Activated naive CD8-positive, alpha-beta T cell treated with anti-CD3 and anti-CD28 coated beads, Interleukin-2, amount 50 U/mL, for 16 hours (primary cell): ENCODE measurements at places on chromosomes 12 and 14.

DNA sequence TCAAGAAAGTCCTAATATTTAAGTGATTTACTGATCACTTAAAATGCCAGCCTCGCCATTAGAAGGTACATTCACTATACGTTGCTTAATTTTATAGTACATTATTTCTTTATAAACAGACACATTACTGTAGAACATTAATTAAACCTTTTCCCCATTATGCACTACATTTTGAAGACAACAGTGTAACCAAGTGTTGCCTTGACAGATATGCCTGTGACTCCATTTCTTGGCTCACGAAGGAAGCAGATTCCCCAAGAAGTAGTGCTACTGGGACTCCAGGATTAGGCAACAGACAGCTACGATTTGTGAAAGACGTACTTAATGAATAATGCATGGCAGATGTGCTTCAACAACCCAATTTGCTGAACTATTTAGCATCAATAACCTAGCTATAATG, 394.8 kb downstream of the RPS29 start:
- DNase-seq, result no peak

- no peak for DNase-seq
Measured at GRCh38 chr12:111155521-111155920, 213.4 kb downstream of the PHETA1 start.

- peak; percentile 99 for DNase-seq
Measured at GRCh38 chr14:23095196-23096108, at the start of gene C14orf119. TSS of gene C14orf119 (plus strand) at chr14:23095505. CDS start at chr14:23097659, 2,154 bp downstream.

DNA sequence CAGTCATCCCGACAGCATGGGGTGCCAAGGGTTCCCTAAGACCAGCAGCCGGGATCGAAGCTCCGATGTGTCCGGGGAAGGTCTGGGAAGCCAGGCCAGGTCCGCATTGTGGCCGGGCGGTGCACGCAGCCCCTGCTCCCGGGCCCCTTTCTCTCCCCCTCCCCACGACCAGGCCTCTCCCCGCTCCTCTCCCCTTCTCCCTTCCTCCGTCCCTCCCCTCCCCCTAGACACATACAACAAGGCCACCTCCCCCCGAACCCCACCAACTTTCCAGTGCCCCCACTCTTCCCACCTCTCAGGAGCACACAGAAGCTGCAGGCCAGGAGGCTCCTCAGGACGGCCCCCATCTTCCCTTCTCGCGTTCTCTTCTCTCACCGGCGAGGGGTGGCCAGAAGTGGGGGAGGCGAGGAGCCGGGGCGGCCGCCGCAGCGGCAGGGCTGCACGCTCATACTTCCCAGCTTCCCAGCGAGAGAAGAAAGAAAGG, 413 bp downstream of the LRP6 start:
- no peak for DNase-seq

- DNase-seq, result no peak
Measured at GRCh38 chr12:128402486-128403243, 135.7 kb downstream of the TMEM132C start.

- DNase-seq, result no peak
Measured at GRCh38 chr12:94204499-94205247, 56.3 kb downstream of the PLXNC1 start.

DNA sequence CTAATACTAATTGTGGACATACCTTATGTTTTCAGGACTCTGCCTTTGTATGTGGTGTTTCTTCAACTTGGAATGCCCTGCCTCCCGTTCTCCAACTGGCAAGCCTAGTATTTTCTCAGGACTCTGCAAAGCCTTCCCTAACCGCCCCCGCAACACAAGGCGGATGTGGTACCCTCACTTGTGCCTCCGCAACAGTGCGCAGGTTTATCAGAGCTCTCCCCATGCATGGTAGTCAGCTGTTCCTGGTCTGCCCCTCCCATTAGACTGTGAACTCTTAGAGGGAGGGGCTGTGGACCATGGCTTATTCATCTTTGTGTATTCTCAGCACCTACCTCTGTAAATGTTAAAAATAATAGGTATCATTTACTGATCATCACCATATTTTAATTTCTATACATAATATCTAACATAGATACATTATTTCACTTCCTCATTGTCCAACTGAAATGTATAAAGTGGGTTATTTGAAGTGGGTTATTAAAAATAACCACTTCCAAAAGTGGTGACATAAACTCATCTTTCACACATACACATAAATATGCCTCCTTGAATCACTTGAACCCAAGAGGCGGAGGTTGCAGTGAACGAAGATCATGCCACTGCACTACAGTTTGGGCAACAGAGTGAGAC, 9.0 kb downstream of the LPAR5 start:
- no peak for DNase-seq

- DNase-seq, result no peak
Measured at GRCh38 chr14:71659159-71659558, 273.1 kb upstream of the RGS6 start.

- no peak for DNase-seq
Measured at GRCh38 chr14:36505181-36505815, 14.7 kb downstream of the NKX2-1 start.

DNA sequence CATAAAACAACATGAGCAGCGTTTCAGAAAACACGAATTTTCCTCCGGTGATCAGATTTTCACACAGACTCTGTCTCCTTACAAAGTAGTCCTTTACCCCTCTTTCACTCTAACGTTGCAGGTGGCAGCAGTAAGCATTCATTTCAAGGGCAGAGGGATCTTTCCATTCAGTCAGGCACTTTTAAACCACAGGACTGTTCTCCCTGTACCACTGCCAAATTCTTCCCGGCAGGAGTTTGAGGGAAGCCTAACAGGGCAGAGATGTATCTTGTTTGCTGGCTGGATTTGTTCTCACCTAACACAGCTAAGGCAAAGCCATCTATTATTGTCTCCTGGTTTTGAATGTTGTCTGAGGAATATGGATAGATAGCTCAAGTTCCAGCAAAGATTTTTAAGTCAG, 1187.3 kb upstream of the SEL1L start:
- no peak for DNase-seq

- no peak for DNase-seq
Measured at GRCh38 chr12:105947906-105948305, 190.8 kb downstream of the NUAK1 start.

GRCh38 chr12:24198070-24198469, 248.6 kb upstream of the SOX5 start:
- DNase-seq, result no peak

DNA sequence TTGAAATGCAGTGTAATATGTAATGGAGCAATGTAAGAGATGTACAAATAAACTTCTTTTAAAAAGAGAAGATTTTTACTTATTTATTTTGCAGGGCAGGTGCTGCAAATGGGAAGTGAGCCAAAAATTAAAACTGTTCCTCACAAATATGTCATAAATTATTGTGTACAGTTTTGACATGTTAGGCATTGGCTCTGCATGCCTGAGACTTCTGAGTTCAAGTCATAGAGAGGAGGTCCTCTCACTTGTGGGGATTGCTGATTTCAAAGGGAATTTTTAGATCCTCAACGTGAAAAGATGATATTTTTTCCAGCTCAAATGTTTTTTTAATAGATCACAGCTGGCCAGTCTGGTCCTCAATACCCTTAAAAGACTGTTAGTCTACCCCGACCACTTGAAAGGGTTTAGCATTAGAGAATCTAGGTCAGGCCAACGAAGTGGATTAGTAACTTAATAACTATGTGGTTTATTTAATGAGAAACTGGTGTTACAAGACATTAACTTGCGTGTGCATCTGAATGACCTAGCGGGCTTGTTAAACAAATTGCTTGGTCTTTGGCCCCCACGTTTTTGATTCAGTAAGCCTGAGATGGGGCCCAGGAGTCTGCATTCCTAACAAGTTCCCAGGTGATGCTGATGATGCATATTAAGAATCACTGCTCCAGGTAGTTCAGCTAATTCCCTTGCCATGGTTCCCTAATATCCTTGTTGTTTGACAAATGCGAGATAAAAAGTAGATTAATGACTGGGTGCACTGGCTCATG, 30.9 kb upstream of the WDR89 start:
- no peak for DNase-seq
